H1 (cell line): ENCODE measurements at places on chromosomes 1 and 21. TPM values are rescaled to one million over a fixed set of nuclear protein-coding genes. Genes with fewer than 3 reads are reported as not detected.

- H3K4me3 ChIP-seq = no peak overlapping the region
- H3K36me3 ChIP-seq = no peaks in the 10 kb centered on the region
- no peaks in the 10 kb centered on the region for H3K4me1 ChIP-seq
- no peak overlapping the region for H3K27ac ChIP-seq
Measured at GRCh38 chr1:98766255-98766654, 104.7 kb downstream of the SNX7 start.

GRCh38 chr1:47710329-47711071 is 272.7 kb downstream of the FOXD2 start:
- H3K27me3 ChIP-seq = peaks cover 72% of the 10 kb centered on the region
- peaks cover 19% of the 10 kb centered on the region; the same call in 1 of the 2 replicates for H3K4me1 ChIP-seq
- no peaks in the 10 kb centered on the region for H3K36me3 ChIP-seq
- DNase-seq = no peak
- H3K4me3 ChIP-seq = peak overlapping the region; percentile 63

DNA sequence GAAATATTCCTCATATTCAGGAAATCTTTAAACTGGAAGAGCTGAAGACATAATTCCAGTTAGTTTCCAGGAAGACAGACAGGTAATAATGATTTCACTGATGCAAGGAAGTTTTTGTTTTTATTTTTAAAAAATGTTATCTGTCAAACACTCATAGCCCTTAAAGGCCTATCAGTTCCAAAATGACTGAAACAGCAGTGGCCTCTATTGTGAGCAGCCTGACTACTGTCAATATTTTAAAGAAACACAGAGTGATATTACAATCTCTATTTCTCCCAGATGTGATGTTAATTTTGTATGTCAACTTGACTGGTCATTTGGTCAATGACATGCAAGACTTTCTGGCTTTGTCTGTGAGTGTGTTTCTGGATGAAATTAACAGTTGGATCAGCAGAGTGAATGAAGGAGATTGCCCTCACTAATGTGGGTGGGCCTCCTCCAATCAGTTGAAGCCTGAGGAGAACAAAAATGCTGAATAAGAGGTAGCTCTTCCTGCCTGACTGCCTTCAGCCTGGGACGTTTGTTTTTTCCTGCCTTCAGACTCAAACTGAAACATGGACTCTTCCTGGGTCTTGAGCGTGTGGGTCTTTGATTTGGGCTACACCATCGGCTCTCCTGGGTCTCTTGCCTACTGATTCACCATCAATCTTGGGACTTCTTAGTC is 31.3 kb upstream of the SLC30A10 start:
- no peaks in the 10 kb centered on the region for H3K27me3 ChIP-seq
- H3K4me1 ChIP-seq = no peaks in the 10 kb centered on the region
- no peak for DNase-seq
- H3K4me3 ChIP-seq = no peak overlapping the region
- H3K27ac ChIP-seq = no peak overlapping the region

- DNase-seq = peak; percentile 57
- H3K4me3 ChIP-seq = no peak overlapping the region
- H3K36me3 ChIP-seq = no peaks in the 10 kb centered on the region
- no peak overlapping the region for H3K27ac ChIP-seq
- H3K4me1 ChIP-seq = peaks cover 12% of the 10 kb centered on the region
- no peaks in the 10 kb centered on the region for H3K27me3 ChIP-seq
Measured at GRCh38 chr1:221228594-221228993, 349.4 kb downstream of the HLX start.

DNA sequence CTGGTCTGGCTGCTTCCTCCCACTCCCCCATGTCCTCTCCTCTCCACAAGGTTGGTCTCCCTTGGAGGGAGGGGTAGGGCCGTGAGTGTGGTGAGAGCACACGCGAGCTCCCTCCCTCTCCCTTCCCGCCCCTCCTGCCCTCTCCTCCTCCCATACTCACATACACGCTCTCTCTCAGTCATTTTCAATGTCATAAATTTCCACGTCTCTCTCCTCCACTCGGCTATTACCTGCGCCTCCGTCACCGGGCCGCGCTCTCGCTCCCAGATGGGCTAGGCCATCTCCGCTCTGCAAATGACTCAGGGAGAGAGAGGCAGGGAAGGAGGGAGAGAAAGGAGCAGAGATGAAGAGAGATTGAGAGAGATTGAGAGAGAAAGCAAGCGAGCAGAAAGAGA is 36.7 kb upstream of the DMBX1 start:
- H3K36me3 ChIP-seq = no peaks in the 10 kb centered on the region
- H3K4me1 ChIP-seq = no peaks in the 10 kb centered on the region
- peaks cover 73% of the 10 kb centered on the region for H3K27me3 ChIP-seq
- DNase-seq = no peak
- H3K27ac ChIP-seq = no peak overlapping the region

- DNase-seq = no peak
- peaks cover 14% of the 10 kb centered on the region for H3K4me1 ChIP-seq
Measured at GRCh38 chr21:29299046-29299915, 559 bp downstream of the BACH1 start.

GRCh38 chr1:98292994-98293393 is 368.5 kb upstream of the SNX7 start:
- H3K27ac ChIP-seq = no peak overlapping the region
- no peaks in the 10 kb centered on the region for H3K27me3 ChIP-seq
- no peaks in the 10 kb centered on the region for H3K36me3 ChIP-seq
- H3K4me1 ChIP-seq = no peaks in the 10 kb centered on the region
- H3K4me3 ChIP-seq = no peak overlapping the region

DNA sequence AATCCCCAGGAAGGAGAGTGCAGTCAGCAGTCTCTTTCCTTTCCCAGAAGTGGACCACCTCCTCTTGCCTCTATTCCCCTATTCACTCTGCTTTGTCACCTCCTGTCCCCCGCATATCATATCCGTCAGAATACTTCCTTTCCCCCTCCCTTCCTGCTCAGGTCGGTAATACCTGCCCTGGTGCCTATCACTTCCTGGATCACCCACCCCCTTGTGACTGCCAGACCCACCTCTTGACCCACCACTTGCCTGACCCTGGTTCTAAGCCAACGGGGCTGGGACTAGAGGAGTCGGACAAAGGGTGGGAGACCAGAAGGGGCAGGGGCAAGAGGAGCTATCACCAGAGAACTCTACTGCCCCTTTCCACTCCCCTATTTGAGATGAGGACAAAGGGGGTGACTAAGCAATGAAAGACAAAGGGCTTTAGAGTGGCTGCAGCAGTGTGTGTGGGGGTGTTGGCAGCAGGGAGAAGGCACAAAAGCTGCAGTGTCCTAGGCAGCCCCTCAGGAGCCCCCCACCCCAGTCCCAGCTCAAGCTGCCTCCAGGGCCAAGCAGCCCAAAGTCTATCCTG is 1.7 kb upstream of the ADAMTS4 start:
- H3K27ac ChIP-seq = peak overlapping the region; percentile 94
- no peak for DNase-seq
- peaks cover 2% of the 10 kb centered on the region; the same call in 1 of the 2 replicates for H3K36me3 ChIP-seq
- peaks cover 48% of the 10 kb centered on the region for H3K4me1 ChIP-seq
- no peaks in the 10 kb centered on the region for H3K27me3 ChIP-seq

DNA sequence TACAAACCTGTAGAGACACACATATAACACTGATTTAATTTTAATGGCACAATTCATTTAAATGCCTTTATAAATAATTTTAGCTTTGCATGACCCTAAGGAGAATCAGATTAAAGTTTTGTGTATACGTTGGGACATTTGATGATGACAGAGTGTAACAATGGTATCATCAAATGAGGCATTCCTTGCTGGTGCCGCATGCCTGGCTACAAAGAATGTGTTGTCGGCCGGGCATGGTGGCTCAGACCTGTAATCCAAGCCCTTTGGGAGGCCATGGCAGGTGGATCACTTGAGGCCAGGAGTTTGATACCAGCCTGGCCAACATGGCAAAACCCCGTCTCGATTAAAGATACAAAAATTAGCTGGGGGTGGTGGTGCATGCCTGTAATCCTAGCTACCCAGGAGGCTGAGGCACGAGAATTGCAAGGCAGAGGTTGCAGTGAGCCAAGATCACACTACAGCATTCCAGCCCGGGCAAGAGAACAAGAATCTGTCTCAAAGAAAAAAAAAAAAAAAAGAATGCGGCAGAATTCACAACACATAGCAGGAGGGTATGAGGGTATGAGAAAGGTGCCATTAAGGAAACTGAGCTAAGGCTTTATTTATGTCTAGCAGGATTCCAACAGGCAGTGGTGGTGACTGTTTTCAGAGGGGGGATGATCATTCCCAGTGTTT is 58.9 kb downstream of the PTPN14 start:
- no peaks in the 10 kb centered on the region for H3K27me3 ChIP-seq
- no peak overlapping the region for H3K4me3 ChIP-seq
- no peak overlapping the region for H3K27ac ChIP-seq
- H3K36me3 ChIP-seq = no peaks in the 10 kb centered on the region
- H3K4me1 ChIP-seq = no peaks in the 10 kb centered on the region
- no peak for DNase-seq

- no peaks in the 10 kb centered on the region for H3K4me1 ChIP-seq
- H3K27ac ChIP-seq = no peak overlapping the region
- H3K36me3 ChIP-seq = no peaks in the 10 kb centered on the region
- no peaks in the 10 kb centered on the region for H3K27me3 ChIP-seq
- H3K4me3 ChIP-seq = no peak overlapping the region
- DNase-seq = no peak
Measured at GRCh38 chr1:64029037-64029436, 174.4 kb upstream of the UBE2U start.

DNA sequence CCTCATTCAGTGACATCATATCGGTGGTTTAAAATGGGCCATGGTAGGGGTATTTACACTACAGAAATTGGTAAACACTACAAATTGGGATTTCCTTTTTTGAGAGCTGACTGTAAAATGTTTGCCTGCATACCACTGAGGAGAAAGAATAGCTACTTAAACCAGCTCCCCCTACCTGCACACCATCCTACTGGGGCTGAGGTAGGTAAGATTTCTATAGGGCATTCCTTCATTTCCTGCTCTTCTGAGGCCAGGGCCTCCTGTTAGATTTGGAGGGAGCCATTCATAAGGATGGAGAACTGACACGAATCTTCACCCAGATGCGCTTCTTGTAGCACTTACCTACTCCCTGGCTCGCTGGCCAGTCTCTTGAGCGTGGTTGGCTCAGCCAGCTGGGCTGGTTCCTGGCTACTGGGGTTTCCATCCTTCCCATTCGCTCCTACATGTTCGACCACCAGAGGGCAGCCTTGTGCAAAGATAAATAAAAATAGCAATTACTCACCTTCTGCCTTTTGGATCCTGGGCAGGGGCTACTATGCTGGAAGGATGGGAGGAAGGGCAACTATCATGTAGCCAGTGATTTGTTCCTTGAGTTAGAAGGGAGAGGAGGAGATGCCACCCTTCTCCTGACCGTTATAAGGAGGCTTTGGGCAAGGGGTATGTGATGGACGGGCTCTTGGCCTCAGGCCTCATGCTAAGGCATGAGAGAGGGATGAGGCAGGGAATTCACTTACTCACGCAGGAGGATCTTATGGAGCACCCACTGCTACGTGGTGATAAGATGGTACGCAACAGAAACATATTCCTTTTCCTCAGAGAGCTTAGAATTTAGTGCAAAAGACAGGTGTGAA is 10.7 kb downstream of the OPTC start:
- no peaks in the 10 kb centered on the region for H3K36me3 ChIP-seq
- no peak overlapping the region for H3K4me3 ChIP-seq
- H3K4me1 ChIP-seq = peaks cover 17% of the 10 kb centered on the region
- H3K27ac ChIP-seq = no peak overlapping the region
- DNase-seq = peak; percentile 90
- no peaks in the 10 kb centered on the region for H3K27me3 ChIP-seq

- no peaks in the 10 kb centered on the region for H3K4me1 ChIP-seq
- DNase-seq = no peak
- no peaks in the 10 kb centered on the region for H3K27me3 ChIP-seq
- H3K27ac ChIP-seq = no peak overlapping the region
- peaks cover 70% of the 10 kb centered on the region for H3K36me3 ChIP-seq
- H3K4me3 ChIP-seq = no peak overlapping the region
Measured at GRCh38 chr21:45281411-45282282, 6.0 kb downstream of the POFUT2 start.

- DNase-seq = no peak
- 0 out of 2 replicates have a peak overlapping the region, but pooled peaks have one; percentile 13 for H3K27ac ChIP-seq
- H3K4me3 ChIP-seq = no peak overlapping the region
- peaks cover 28% of the 10 kb centered on the region for H3K4me1 ChIP-seq
- no peaks in the 10 kb centered on the region for H3K36me3 ChIP-seq
Measured at GRCh38 chr1:93614986-93615581, 66.6 kb downstream of the BCAR3 start.

- no peaks in the 10 kb centered on the region for H3K27me3 ChIP-seq
- H3K4me1 ChIP-seq = peaks cover 6% of the 10 kb centered on the region
- no peaks in the 10 kb centered on the region for H3K36me3 ChIP-seq
- H3K27ac ChIP-seq = no peak overlapping the region
Measured at GRCh38 chr1:202249846-202250245, 56.2 kb downstream of the LGR6 start.

DNA sequence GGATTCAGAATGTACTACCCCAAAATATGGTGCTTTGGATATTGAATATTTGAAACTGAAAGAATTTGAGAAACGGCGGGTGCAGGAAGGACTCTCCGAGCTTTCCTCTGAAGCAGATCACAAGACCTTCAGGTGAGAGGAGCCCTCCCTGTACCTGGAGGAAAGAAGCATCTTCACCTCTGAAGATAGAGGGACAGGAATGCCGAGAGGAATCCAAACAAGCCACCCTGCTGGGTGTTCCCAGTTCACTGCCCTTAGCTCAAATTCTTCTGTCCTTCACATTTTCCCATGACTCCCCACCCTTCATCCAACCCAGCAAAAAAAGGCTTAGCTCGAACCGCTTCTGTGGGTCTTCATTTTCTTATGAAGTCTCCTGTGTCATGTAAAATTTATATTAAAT is 18.2 kb upstream of the PADI2 start:
- H3K4me1 ChIP-seq = no peaks in the 10 kb centered on the region
- no peak overlapping the region for H3K27ac ChIP-seq
- no peaks in the 10 kb centered on the region for H3K27me3 ChIP-seq
- DNase-seq = no peak
- no peak overlapping the region for H3K4me3 ChIP-seq

GRCh38 chr1:10629816-10630571 is 155.2 kb downstream of the PEX14 start:
- no peak overlapping the region for H3K27ac ChIP-seq
- H3K36me3 ChIP-seq = no peaks in the 10 kb centered on the region
- no peak overlapping the region for H3K4me3 ChIP-seq
- no peak for DNase-seq
- peaks cover 26% of the 10 kb centered on the region for H3K4me1 ChIP-seq
- no peaks in the 10 kb centered on the region for H3K27me3 ChIP-seq

- no peaks in the 10 kb centered on the region; the same call in 1 of the 2 replicates for H3K4me1 ChIP-seq
- H3K36me3 ChIP-seq = no peaks in the 10 kb centered on the region
- DNase-seq = no peak
- H3K4me3 ChIP-seq = no peak overlapping the region
- H3K27me3 ChIP-seq = no peaks in the 10 kb centered on the region
Measured at GRCh38 chr1:63898428-63899196, 124.8 kb downstream of the ROR1 start.

Gene KRTAP10-4
- not detected in 2 replicates for total RNA-seq

Gene ERG
- 3.0 and 3.1 TPM in 2 replicates for total RNA-seq

Gene FCN3
- total RNA-seq = 0.30 TPM in 1 of 2 replicates, not detected in the other

Gene VANGL1
- total RNA-seq = 13.4 and 14.6 TPM in 2 replicates

Gene SPRR2F
- 1.0 and 1.1 TPM in 2 replicates for total RNA-seq

Gene ROR1
- total RNA-seq = 70.3 and 73.6 TPM in 2 replicates

Gene A3GALT2
- not detected in 2 replicates for total RNA-seq
